ENCODE measurements at places on chromosomes 2 and 18.

GRCh38 chr2:46225730-46226129 is 71.5 kb upstream of the EPAS1 start:
- no peak for DNase-seq

DNA sequence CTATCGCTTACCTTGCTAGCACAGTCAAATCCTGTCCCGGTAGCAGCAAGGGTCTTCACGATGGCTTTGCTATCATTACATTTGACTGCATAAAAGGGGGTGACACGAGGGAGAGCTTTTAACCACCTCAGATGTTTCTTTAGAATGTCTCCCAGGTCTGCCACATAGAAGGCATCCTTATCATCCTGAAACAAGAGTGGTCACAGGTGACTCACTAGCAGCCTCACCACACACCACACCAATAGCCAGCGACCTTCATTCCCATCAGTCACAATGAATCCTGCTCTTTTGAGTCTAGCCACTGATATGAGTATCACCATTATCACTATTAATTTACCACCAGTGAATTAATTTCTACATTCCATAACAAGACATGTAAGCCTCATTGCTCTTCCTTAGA is 3.7 kb downstream of the ODC1 start:
- DNase-seq, result peak; percentile 61

DNA sequence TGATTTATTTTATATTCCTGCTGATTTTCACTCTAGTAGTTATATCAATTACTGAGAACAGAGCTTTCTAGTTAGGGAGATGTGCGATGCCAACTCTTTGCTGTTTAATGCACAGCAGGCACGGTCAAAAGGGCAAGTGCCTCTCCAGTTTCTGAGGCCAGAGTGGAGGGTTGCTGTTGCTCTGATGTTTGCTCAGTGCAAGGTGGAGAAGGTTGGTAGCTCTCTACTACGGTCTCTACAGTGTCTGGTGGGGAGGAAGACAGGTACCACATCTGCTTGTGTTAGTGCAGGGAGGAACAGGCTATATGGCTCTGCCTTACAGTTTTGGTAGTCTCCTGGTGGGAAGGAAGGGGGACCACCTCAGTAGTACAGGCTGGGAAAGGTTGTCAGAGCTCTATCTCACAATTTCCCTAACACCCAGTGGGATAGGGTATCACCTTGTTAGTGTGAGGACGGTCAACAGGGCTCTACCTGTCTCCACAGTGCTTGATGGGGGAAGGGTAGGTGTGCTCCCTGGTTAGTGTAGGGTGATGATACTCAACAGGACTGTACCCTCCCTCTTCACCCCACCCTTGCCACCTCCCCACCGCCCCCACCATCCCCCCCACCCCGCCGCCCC is 85.9 kb downstream of the FANCL start:
- DNase-seq, result no peak

GRCh38 chr18:5057386-5058348 is 139.4 kb downstream of the AKAIN1 start:
- DNase-seq, result peak; percentile 14

DNA sequence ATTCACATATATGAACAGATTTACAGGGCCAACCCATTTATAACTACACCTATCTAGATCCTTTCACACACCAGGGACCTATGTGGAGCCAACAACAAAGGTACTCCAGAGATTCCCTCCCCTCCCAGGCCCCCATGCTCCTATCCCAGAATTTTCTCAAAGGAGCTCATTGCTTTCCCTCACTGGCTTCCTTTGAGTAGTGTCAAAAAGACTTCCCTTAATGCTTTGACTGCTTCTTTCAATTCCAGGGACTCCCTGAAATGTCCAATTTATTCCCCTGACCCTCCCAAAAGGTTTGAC is 46.6 kb downstream of the IKZF2 start:
- no peak for DNase-seq

GRCh38 chr2:95043300-95044093 is 18.0 kb downstream of the MAL start:
- DNase-seq, result peak; percentile 23

- DNase-seq, result no peak
Observed at GRCh38 chr2:200781616-200782015, 30.1 kb upstream of the BZW1 start.

DNA sequence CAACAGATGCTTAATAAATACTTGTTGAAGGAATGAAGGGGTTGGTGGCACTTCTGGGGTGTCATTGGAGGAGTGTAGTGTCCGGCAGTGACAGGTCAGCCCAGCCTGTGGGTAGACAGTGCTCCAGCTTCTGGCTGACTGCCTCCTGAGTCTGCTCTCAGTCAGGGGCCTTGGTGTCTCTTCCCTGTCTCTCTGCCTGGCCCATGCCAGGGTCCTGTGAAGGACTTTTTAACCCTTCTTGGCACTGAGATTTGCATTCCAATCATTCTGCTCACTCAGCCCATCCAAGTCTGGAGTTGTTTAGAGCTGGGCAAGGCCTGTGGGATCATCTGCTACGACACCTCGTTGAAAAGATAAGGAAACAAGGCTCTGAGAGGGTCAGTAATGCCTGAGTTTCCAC is 1.4 kb upstream of the KCNK3 start:
- DNase-seq, result no peak

- DNase-seq, result no peak
Observed at GRCh38 chr2:147460155-147460554, 384.7 kb upstream of the ACVR2A start.

DNA sequence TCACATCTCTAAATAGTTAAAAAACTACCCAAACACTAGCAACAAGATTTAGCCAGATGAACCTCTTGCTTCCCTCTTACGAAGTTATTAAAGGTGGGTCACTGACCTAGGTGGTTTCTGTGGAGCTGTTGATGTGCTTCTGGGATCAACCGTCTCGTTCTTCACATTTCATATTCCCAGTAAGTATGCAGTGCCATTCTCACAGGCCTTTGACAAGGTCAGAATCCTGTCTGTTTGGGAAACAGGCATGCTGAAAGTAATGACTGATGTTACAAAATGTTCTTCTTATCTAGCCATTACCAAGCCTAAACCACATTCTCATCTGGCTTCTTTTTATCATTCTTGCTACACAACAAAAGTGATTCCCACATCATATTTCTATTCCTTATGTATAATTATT is 70.3 kb downstream of the WDR7 start:
- no peak for DNase-seq

DNA sequence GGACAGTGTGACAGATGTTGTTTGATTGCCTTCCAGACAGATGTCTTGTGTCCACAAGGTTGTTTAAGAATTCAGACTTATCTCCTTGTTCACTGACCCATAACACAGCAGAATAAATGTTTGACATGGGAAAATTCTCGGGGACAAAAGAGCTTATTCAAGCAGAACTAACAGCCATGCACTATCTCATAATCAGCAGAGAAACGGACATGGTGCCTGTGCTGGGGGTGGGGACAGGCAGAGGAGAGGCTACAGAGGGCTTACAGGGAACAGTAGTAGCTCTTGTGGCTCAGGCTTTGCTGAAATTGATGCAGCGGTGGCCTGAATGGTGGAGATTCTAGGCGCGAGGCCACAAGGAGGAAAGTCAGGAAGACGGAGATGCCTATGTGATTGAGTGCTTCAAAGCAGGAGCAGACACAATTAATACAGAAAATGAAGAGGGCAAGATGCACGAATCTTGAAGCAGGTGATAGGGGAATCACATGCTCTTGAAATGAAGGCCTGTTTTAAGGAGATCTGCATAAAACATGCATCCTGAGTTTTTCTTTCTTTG is 62.0 kb upstream of the CAB39 start:
- DNase-seq, result no peak

- no peak for DNase-seq
Observed at GRCh38 chr2:118050974-118051373, 37.1 kb upstream of the CCDC93 start.

- no peak for DNase-seq
Observed at GRCh38 chr2:231394211-231395141, 1.0 kb upstream of the B3GNT7 start.

GRCh38 chr2:2939078-2939795 is 438.4 kb downstream of the EIPR1 start:
- DNase-seq, result no peak

DNA sequence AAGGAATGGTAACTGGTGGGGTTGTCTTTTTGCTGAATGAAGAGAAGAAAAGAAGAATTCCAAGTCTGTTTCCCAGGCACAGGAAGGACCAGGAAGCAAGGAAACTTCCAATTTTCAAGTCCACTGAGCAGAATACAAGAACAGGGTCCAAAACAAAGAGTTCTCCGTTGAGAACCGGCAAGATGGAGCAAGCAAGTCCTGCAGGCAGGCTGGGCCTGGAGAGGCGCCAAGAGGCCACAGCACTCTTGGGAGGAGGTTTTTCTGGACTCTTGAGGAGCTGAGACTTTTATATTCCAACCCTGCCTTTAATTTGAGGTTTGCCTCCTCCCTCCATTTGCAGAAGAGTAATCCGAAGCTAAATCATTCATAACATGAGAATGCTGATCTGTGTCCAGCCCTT is 224.5 kb downstream of the IKZF2 start:
- no peak for DNase-seq

DNA sequence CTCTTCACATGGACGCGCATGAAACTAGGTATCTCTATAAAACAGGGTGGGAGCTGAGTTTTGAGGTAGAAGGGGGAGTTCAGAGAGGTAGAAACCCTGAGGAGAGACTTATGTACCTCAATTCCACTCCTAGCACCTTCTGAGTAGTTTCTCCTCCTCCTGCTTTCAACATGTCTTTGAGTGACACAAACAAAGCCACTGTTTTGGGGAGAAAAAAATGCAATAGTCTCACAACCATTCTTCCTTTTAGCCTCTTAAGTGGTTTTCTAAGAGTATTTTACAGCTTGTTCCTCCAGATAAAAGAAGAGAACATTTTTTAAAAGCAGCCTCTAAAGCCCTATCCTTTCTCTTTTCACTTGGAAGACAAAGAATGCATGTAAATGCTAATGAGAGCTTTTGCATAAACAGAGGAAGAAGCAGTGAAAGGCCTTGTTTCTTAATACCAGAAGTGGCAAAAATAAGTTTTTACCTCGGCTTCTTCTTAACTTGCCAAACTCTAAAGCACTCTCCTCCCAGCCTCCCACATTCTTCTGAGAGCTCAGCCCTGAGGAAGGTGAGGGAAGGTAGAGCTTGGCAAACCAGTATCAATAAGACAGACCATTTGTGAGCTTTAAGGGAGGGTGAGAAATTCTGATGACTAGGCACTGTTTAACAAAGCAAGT is 1304.4 kb upstream of the ACVR2A start:
- no peak for DNase-seq

DNA sequence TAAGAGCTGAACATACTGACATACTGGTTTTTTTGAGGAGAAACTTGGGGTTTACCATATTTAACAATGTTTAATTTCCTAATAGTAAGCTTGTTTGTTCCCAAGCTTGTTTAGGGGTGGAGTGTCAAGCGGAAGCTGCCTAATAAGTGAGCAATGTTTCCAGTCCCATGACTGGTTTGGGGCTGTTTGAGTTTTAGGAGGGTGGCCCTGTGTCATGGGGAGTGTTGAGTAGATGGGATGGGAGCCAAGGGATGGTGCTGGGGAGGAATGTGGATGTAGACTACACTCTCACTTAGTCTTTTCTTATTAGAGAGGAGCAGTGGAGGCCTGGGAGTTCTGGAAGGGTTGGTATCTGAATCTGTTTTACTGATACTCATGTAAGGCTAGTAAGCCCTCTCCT is 128.5 kb downstream of the TANC1 start:
- no peak for DNase-seq

DNA sequence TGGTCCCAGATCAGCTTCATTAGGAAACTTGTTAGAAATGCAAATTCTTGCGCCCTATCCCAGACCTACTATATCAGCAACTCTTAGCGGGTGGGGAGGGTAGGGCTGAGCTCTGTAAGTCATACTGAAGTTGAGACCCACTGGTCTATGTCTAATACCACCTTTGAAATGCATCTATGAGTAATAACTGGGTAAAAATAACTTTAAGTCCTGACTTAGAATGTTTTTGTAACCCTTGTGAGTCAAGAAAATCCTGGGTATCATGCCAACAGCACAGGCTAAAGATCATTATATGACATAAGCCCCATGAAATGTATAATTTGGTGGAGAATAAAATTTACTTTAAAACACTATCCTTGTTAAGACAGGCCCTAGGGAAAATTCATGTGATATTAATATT is 41.4 kb downstream of the PRKD3 start:
- no peak for DNase-seq

GRCh38 chr18:61851940-61852451 is 40.8 kb downstream of the RNF152 start:
- no peak for DNase-seq

- no peak for DNase-seq
Observed at GRCh38 chr2:156338578-156338977, 6.1 kb upstream of the NR4A2 start.

GRCh38 chr18:48036226-48036625 is 105.8 kb upstream of the SMAD2 start:
- DNase-seq, result no peak

DNA sequence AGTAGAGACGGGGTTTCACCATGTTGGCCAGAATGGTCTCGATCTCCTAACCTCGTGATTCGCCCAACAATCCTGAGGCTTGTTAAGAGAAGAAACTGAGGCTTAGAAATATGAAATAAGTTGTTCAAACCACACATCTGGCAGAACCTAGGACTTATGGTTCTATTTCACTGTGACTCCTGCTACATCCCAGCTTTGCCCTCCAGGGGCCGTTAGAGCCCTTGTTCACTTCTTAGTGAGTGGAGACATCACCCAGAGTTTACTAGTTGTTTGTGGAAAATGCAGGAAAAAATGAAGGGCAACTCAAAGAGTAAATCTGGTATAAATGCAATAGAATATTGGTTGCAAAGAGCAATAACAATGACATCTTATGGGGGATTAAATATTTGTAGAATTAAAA is 43.9 kb downstream of the MARCHF4 start:
- DNase-seq, result no peak

DNA sequence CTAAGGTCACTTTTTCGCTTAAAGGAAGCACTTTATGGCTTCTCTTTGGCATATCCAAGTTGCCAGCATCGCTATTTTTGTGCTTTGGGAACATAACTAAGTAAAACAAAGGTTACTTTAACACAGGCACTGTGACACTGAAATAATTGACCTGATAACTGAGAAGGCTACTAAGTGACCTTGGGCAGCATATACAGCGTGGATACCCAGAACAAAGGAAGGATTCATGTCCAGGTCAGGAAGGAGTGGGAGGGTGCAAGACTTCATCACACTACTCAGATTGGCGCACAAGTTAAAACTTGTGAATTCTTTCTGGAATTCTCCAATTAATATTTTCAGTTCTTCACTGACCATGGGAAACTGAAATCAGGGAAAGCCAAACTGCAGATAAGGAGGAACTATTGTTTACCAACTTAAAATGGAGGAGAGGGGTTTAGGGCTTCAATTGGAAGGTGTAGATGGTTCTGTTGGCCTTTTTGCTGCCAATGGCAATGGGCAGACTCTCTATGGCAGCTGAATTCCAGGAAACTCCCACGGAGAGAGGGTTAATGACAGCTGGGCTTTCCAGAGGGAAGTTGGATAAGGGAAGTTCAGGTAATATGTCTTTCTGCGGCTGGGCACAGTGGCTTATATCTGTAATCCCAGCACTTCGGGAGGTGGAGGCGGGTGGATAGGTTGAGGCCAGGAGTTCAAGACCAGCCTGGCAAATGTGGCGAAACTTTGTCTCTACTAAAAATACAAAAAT is 45.3 kb downstream of the COMMD1 start:
- no peak for DNase-seq
